Fibroblast of the aortic adventitia (primary cell): ENCODE measurements at places on chromosomes 3 and 15.
A peak's percentile ranks its signal among the peaks of the same experiment; 100 is the strongest.

DNA sequence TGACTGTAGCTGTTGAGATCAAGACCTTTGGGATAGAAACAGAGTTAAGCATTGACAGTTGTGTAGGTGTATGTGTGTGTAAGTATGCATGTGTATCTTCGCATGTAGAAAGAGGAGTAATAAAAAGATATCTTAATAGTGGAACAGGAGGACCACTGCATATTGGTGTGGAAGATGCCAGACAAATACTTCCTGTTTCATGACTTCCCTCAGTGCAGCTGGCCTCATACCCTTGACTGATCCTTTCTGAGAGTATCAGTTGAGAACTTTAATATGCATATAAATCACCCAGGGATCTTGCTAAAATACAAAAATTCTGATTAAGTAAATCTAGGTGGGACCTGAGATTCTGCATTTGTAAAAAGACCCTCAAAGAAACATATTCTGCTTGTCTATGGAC lies 8.5 kb upstream of the ZBED2 start:
- no peak for DNase-seq

GRCh38 chr15:72231066-72231832 lies at the start of gene PKM:
TSS of gene PKM (minus strand) at chr15:72231190. CDS start at chr15:72219097, 12,093 bp downstream.
- peak; percentile 97 for DNase-seq

DNA sequence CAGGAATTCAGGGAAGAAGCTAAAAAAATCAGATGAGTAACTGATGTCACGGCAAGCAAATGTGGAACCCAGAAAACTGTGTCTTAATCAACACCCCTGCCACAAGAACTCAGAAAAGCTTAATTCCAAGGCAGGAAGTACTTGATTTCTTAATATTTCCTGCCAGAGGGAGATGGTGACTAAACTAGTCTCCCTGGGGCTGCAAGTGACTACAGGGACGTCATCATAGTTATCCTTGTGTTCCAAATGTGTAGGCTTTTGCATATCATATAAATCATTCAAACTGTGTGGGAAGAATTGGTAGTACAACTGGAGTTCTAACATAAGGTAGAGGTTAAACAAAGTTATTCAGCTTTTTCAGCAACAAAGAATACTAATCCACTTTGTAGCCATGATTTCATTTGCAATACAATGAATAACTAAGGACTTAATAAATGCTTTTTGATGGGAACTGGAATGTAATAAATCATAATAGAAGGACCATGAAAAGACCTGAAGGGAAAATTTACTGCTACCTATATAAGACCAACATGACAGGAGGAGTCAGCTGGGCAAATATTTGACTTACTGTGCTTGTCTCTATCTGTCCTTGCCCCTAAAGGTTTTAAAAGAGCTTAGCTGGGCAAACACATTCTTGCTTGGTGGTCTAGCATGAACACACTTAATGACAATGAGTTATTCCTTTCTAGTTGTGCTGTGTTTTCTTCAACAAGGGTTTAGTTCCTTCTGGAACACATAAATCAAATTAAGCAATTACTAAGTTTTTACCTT lies 76.0 kb upstream of the NECTIN3 start:
- peak; percentile 3 for DNase-seq

GRCh38 chr3:24046214-24046613 lies 101.1 kb downstream of the NR1D2 start:
- no peak for DNase-seq

DNA sequence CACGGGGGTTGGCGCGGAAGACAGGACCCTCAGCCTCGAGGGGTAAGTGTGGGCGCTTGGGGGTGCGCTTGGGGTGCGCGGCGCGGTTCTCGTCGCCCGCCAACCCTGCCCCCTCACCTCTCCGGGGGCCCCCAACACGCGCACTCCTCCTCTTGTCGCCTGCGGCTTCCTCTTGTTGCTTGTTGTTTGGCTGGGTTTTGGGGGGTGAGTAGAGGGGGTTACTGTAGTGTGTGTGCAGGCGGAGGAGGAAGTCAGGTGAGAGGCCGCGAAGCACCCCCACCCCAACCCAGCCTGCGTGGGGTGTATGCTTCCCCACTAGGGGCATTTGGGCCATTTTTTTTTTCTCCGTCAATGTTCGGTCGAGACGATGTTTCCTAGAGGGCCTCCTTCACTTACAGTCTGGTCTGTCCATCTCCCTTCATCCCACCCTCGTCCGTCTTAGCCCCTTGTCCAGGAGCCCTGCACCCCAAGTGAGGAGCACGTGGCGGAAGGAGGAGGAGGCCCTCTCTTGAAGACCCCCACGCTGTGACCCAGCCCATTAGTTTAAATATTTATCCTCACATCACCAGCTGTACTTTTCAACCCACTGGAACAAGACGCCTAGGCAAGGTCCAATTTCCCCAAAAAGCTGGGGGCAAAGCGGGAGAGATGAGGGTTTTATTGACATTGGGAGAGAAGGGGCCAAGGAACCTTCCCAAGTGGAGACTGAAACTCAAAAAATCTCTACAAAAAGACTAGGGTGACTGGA lies 20.4 kb upstream of the SATB1 start:
- no peak for DNase-seq

GRCh38 chr15:40108061-40108854 lies 421 bp downstream of the BMF start:
- peak; percentile 71 for DNase-seq

GRCh38 chr3:53845103-53845880 lies 927 bp downstream of the CHDH start:
- DNase-seq = peak; percentile 39

DNA sequence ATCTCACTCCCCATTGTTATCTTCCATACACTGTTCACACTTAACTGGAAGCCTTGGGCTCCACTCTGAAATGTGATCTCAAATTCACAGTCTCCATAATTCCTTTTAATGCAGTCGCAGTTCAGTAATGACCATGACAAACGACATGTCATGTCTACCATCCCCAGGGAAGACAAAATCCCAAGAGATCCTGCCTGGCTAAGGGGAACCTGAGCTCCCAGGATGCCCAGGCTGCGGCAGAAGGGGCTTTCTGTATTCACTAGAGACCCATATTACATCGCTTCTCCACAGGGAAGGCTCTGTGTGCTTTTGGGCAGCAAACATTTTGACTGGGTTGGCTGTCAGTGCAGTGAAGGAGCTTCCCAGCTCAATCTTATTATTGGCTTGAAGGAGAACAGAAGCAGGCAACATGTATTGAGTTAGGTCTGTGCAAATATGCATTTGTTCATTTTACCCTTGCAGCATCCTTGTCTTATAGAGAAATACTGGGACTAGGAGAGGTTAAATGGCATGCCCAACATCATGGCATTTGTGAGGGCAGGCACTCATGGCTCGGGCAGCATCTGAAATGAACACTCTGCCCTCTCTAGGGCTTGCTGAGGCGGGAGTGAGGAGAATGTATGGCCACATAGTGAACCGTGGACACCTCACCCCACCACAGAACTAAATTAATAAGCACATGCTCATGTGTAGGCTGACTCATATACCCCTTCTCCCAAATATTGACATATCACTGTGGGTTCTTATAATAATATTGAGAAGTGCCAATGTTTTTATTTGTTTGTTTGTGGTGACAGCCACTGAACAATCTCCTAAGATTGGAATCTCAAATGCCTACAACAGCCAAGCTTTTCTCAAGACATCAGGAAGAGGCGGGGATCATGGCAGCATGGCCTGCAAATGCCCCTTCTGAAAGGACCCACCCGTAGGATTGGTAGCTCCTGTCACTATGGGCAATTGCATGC lies 141.6 kb upstream of the FOXB1 start:
- no peak for DNase-seq

GRCh38 chr15:53208751-53209150 lies 418.6 kb upstream of the ONECUT1 start:
- DNase-seq = no peak

DNA sequence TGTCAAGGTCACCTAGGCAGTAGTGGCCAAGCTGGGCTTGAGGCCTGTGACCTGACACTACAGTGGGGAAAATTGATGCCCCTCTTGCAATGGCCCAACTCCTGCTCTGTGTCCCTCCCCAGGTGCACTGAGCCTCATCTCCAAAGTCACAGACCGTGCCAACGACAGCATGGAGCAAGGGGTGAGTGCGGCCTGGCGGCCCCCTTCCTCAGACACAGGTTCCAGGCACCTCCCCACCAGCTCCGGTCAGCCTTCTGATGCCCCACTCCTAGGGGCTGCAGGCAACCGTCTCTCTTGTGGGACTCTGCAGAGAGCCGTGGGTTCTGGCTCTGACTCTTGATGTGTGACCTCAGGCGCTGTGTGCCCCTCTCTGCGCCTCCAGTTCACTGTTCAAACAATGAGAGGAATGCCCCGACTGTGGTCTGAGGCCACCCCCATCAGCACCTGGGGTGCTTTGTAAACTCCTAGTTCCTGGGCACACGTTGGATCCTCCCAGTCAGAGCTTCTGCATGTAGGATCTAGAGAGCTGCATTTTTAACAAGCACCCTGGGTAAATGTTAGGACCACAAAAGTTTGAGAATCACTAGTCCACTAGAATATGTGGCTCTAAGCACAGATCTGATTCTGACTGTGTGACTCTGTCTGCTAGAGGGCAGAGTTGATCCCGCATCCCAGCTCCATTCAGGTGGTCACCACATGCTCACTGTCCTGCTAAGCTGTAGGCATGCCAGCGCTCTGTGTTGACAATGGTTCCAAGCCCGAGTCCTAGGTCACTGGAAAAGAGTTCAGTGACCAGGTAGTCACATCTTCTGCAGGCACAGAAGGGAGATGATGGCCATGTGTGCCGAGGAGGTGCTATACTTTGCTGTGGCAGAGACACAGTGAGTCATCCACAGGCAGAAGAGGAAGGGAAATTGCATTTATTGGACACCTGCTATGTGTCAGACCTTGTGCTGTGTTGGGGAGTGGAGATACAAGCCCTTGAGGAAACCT lies 46.2 kb upstream of the NR2C2 start:
- DNase-seq = no peak

GRCh38 chr3:58287354-58287753 lies 18.7 kb upstream of the RPP14 start:
- DNase-seq = no peak

GRCh38 chr15:84588053-84588874 lies 12.5 kb upstream of the ZSCAN2 start:
- peak; percentile 78 for DNase-seq

DNA sequence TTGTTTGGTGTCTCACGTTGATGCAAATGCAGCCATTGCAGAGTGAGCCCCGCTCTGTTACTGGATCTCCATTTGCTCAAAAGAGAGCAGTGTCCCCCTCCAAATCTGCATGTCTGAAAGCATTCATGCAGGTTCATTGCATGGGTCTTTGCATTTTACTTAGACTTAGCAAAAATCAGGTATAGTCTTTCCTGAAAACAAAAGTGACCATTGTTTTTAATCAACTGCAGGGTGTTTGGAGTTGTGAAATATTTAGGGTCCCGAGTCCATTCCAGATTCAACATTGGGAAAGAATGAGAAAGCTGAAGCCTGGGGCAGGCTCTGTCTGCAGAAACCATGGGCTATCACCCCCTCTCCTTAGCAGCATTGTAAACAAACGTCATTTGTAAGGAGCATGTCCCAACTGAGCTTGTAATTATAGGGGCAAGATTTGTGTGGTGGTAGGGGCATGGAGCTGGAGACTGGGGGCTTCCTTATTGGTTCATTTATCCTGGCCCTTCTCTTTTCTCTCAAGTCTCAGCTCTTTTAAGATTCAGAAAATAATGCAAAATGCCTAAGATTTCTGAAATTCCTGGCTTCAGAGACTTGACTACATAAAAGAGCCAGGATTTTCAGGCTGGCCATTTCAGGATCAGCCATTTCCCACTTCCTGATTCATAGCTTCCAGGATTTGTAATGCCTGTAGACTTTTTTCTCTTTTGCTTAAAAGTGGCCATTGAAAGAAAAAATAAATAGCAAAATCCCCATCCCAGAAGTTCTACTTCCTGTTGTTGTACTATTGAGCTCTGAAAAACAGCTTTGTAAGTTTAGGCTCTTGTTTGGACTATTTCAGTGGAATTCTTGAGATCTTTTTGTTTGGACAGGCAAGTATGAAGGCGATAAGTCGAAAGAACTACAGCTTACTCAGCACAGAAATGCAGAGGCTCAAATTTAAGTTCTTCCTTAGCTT lies 23.0 kb downstream of the IGF1R start:
- peak; percentile 84 for DNase-seq

DNA sequence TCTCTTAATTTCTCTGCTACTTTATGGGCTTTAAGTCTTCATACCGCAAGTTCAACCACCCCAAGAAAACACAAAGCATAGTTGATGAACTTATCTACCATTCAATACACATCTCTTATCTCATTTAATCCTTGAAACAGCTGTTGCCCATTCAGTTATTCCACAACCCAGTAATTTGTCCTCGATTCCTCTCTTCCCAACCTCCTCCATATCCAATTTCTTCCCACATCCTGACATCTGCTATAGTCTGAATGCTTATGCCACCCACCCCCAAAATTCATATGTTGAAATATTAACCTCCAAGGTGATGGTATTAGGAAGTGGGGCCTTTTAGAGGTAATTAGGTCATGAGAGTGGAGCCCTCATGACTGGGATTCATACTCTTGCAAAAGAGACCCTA lies 345.4 kb downstream of the ERC2 start:
- no peak for DNase-seq
